ENCODE measurements at places on chromosomes 13 and 19.

DNA sequence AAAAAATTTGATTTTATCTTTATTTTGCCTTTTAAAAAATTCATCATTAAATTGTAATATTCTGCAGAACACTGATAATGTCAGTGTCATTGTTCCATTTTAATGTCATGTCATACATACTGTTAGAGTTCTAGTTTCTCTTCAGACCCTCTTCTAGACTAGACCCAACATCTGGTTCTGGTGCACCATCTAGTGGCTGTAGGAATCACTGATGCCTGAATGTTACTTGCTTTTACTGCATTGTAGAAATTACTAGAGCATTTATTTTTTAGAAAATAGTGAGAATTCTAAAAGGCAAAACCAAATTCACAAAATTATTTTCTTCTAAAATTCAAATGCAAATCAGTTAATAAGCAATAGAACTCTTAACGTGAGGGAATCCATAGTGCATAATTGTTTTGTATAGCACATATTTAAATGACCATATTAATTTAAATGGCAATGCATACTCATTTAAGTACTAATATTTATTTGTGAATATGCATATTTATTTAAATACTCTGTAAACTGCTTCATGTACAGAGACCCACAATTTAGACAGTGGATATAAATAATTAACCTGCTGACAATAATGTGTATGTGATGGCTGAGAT lies 425.7 kb downstream of the KLF12 start:
- no peak for DNase-seq

GRCh38 chr19:22118132-22118531 lies 65.8 kb downstream of the ZNF257 start:
- no peak for DNase-seq

DNA sequence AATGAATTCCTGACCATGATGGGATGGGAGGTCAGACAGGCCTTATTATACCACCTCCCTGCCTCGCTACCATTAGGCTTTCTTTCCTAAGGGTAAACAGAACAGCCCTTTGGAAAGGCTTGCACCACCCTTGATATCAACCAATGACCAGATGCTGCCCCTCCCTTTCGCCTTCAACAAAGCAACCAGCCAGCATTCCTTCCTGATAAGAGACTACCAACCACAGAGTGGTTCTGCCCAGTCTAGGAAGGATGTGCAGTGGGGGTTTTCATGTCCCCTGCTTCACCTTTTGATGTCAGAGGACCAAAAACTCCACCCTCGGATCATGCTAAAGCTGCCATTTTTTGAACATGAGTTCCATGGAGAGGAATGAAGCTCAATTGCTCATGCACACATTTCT lies 21.7 kb downstream of the TEX30 start:
- DNase-seq = no peak

- no peak for DNase-seq
Measured at GRCh38 chr19:40283414-40284250, 1.5 kb downstream of the AKT2 start.

DNA sequence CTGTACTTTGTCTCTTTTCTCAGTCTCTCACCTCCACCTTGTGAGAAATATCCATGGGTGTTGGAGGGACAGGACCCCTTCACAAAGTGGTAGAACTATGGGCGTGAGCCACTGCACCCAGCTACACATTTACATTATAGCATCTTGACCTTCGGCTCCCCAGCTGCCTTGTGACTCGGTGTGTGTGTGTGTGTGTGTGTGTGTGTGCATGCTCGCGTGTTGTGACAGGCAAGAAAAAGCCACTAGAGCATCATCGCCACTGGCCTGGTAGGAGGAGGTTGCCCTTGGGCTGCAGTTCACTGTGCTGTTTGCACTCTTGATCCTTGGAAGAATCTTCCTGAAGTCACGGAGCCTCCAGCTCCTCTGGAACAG lies 13.7 kb upstream of the ZNF888 start:
- DNase-seq = no peak

DNA sequence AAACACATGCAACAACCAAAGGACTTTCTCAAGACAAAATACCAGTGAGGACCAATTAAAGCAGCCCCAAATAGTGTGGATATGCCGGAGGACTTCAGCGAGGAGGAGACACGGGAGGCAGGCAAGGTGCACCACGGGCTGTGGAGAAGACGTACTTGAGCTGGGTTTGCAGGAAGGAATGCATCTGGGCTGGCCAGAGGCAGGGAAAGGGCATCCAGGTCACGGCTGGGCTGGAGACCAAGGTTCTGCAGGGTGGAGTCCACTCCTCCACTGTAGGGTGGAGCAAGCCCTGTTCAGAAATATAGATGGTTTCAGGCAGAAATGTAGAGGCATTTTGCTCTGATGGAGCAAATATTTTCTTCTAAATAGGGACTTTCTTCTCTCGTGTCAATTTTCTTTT lies 36.6 kb upstream of the MEDAG start:
- no peak for DNase-seq

- DNase-seq = no peak
Measured at GRCh38 chr19:34847393-34847792, 74.4 kb upstream of the ZNF599 start.

GRCh38 chr13:28557725-28558520 lies 63.0 kb upstream of the FLT1 start:
- DNase-seq = no peak

GRCh38 chr19:55085923-55086715 lies 10.4 kb downstream of the EPS8L1 start:
- DNase-seq = no peak

- DNase-seq = no peak
Measured at GRCh38 chr13:112627161-112627560, 39.2 kb upstream of the TUBGCP3 start.

DNA sequence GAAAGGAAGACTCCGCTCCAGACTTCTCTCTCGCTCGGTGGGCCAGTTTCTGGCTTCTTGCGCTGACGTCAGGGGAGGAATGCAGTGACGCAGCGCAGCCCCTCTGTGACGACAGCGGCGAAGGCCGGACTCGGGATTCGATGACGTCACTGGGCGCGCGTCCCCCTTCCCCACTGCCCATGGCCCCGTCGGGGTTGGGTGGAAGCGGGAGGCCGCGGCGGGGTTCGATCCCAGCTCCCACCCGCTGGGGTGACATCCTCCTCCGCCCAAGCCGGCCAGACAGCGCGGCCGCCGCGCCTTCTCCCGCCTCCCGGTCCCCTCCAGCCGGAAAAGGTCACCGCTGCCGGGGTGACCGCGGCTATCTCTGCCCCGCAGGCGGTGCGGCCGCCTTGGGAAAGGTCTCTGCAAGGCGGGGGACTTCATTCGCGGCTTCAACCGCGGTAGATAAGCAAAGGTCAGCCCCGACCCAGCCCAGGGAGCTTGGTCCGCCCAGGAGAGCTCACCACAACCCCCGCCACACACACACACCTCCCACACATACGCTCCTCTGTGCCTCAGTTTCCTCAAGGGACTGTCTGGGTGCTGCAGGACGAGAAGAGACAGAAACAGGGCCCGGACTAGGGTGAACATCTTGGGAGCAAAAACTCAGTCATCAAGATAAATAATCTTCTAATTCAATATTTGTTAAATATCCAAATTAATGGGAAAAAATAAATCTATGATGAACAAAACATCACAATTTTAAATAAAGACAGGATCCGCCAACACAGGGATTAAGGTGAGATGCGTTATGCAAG lies 844 bp upstream of the RFX1 start:
- no peak for DNase-seq

All from natural killer cell (primary cell).